ENCODE measurements at places on chromosomes 4 and X.
A peak's percentile ranks its signal among the peaks of the same experiment; 100 is the strongest.

GRCh38 chr4:73713650-73714049 is 26.7 kb upstream of the CXCL8 start:
- no peak overlapping the region for H3K27ac ChIP-seq
- no peak overlapping the region for H3K4me3 ChIP-seq
- no peaks in the 10 kb centered on the region for H3K27me3 ChIP-seq
- DNase-seq: no peak

DNA sequence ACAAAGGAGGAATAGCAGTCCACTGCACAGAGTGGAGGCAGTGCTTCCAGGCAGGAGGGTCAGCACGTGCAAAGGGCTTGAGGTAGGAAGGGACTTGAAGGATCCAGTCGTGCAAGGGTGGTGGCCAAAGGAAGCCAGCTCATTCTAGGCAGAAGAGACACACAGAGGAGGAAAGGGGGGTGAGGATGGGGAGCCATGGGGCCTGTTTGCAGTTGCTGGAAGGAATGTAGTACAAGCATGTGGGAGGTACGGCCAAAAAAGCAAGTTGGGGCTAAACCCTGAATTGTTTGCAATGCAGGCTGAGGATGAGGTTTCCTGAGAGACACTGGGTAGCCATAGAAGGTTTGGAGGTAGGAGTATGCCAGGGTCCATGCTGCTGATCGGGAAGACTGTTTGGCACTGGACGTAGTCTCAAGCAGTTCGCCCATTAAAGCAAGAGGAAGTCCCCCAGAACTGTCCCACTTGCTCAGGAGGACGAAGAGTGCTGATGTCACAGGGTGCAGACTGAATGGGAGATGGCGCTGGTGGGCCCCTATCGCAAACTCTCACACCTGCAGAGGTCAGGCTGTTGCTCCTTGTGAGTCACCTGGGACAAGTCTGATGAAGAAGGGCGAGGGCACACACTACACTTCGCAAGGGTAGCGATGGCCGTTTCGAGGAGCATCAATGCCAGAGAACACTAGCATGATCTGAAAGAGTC is 9.1 kb upstream of the MAN2B2 start:
- peaks cover 6% of the 10 kb centered on the region for H3K4me1 ChIP-seq
- H3K27ac ChIP-seq: no peak overlapping the region
- H3K36me3 ChIP-seq: no peaks in the 10 kb centered on the region

- no peaks in the 10 kb centered on the region for H3K4me1 ChIP-seq
- peak within 1 kb of the TSS; percentile 70 for H3K4me3 ChIP-seq
- DNase-seq: peak; percentile 94
- H3K27me3 ChIP-seq: no peaks in the 10 kb centered on the region
- H3K36me3 ChIP-seq: no peaks in the 10 kb centered on the region
- peak within 1 kb of the TSS; percentile 91 for H3K27ac ChIP-seq
Observed at GRCh38 chrX:123859846-123860838, at the start of gene XIAP. Gene XIAP (plus strand): TSS chrX:123860053. CDS start chrX:123885663, 25,610 bp downstream.

DNA sequence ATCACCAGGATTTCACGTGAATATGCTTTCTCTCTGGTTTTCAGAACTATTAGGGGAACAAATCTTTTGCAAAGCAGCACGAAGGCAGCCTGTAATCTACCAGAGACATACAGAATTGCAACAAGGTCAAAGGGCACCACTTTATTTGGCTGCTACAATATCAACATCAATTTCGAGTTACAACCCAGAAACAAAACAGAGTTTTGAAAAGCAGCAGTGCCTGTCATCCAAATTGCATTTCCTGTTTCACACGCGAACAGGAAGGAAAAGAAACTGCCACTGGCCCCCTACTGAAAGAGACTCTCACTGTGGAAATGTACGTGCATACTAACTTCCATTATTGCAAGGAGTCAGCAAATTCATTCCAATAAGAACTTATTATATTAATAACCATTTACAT is 17.1 kb upstream of the C1QTNF7 start:
- H3K27ac ChIP-seq: no peak overlapping the region
- no peaks in the 10 kb centered on the region for H3K27me3 ChIP-seq
- no peaks in the 10 kb centered on the region for H3K36me3 ChIP-seq

DNA sequence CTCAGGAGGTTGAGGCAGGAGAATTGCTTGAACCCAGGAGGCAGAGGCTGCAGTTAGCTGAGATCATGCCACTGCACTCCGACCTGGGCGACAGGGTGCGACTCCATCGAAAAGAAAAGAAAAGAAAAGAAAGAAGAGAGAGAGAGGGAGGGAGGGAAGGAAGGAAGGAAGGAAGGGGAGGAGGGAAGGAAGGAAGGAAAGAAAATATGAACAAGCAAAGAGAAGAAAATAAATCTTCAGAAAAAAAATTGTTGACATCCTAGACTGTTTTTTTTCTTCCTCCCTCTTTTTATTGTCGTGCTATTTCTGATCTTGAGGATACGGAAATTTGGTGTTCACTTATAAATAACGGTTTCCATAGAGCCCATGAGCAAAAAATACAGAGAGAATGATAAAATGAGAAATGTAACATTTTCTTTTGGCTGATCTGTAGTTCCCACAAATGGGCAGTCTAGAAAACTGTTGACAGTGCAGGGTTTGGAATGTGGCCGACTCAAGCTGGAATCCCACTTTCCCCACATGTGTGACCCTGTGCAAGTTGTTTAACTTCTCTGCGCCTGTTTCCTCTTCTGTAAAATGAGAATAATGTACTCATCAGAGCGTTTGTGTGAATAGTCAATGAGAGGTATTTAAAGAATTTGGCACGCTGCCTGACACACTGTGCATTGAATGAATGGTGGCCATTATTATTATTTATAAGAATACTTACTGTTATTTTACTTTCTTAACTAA is 19.4 kb downstream of the SORBS2 start:
- no peaks in the 10 kb centered on the region for H3K27me3 ChIP-seq
- no peak overlapping the region for H3K4me3 ChIP-seq
- H3K27ac ChIP-seq: no peak overlapping the region

DNA sequence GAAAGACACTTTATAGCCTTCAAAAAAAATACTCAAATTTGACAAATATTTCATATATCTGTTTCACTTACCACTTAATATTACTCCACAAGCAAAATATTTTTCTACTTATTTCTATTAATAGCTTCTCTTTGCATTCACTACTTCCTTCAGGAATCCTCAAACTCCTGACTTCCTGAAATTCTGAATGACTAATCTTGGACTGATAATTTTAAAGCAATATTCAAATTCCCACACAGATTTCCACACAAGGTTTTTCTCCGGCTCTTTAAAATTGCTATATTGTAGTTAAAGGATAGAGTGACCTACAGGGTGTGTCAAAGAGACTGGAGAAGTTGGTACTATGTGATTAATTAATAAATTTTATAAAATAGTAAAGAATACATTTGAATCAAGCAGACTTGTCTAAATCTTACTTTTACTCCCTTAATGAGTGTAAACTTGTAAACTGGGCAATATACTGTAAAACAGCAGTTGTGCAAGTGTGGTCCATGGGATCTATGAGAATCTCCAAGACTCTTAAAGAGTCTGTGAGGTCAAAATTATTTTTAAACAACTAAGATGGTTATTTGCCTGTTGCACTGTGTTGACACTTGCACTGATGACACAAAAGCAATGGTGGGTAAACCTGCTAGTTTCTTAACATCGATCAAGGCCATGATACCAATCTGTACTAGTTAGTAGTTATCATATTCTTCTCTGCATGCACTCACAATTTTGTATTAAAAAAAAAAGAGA is 44.5 kb downstream of the ANKRD17 start:
- no peak overlapping the region for H3K27ac ChIP-seq
- H3K36me3 ChIP-seq: peaks cover 27% of the 10 kb centered on the region
- H3K4me3 ChIP-seq: no peak overlapping the region
- no peaks in the 10 kb centered on the region for H3K4me1 ChIP-seq

- H3K4me1 ChIP-seq: no peaks in the 10 kb centered on the region
- no peak overlapping the region for H3K27ac ChIP-seq
- DNase-seq: no peak
- no peaks in the 10 kb centered on the region for H3K27me3 ChIP-seq
Observed at GRCh38 chr4:68734095-68734494, 63.6 kb upstream of the UGT2B15 start.

DNA sequence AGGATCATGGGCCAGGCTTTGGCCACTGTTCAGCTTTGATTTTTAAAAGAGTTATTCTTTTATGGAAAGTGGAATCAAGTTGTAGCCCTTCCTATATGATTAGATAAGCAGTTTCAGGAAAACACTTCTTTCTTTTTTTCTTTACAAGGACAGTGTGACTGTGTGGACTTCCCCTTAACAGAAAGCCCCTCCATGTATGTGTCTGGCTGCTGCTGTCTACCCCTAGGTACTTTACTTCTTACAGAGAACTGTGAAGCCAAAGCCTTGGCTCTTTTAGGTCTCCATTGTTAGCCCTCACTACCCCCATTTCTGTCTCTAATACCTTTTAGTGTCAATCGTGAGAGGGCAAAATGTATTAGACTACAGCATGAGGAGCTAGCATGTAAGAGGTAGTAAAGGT is 19.1 kb downstream of the VSIG1 start:
- H3K4me3 ChIP-seq: no peak overlapping the region
- DNase-seq: no peak
- no peaks in the 10 kb centered on the region for H3K4me1 ChIP-seq

DNA sequence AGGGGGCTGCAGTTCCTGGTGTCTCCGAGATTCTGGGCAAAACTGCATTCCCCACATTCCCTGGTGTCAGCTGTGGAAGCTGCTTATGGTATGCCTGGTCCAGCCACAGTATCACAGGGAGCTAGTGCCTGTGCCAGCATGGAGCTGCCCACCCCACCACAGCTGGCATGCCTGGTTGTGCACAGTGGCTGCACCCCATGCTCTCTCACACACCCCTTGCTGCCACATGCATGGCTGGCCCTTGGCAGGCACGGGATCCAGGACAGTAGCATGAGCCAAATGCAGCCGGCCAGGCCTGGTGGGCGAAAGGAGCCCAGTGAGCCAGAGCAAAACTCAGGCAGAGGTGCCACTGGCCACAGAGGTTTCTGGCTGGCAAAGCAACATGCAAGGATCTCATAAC is 418.0 kb upstream of the SPOCK3 start:
- H3K36me3 ChIP-seq: no peaks in the 10 kb centered on the region
- H3K27me3 ChIP-seq: no peaks in the 10 kb centered on the region
- H3K4me1 ChIP-seq: no peaks in the 10 kb centered on the region

DNA sequence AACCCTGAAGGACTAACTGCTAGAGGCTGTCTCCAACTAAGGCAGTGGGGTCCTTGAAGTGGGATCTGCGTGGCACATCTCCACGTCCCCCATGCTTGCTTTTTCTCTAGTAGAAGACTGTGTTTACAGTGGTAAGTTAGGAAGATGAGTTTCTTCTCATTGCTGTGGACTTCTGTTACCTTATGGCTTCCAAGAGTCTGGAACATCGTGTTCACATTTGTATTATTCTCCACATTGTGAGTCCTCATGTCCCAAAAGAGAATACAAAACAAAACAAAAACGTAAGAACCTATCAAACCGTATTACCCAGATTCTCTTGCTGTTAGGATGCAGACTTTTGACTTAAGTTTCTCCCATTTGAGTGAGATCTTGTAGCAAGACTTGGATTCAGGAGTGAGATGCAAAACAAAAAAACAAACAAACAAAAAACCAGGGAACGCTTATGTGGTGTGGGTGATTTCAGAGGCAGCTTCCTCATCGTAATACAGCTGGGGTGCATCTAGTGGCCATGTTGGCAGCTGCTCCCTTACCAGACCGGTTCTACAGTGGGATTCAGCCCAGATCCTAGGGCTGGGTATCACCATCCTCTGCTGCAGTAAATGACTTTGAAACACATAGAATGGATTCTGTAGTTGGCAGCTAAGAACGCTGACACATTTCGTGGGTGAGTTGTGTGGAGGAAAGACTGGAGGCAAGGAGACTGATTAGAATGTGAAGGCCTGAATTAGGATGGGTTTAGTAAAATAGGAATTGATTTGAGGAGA is 41.3 kb downstream of the TMEM131L start:
- no peaks in the 10 kb centered on the region for H3K27me3 ChIP-seq
- H3K4me1 ChIP-seq: peaks cover 18% of the 10 kb centered on the region
- no peak overlapping the region for H3K4me3 ChIP-seq
- H3K27ac ChIP-seq: no peak overlapping the region

DNA sequence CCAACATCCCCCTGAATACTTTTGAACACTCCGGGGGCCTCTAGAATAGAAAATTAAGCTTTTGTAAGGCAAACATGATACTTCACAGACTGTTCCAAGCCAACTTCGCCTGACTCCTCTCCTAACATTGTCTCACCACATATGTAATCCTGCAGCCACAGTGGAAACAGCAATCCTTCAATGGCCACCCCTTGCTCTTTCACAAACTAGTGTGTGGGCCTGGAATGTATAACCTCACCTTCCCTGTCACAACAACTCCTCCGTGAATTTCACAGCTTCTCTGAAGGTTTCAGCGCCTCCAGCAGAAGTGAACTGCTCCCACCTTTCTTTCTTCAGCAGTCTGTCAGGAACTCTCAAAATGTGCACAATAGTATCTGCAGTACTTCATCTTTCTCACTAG is 185.1 kb downstream of the ADGRL3 start:
- DNase-seq: no peak
- H3K36me3 ChIP-seq: no peaks in the 10 kb centered on the region
- H3K27ac ChIP-seq: no peak overlapping the region
- H3K4me1 ChIP-seq: no peaks in the 10 kb centered on the region
- H3K27me3 ChIP-seq: no peaks in the 10 kb centered on the region

DNA sequence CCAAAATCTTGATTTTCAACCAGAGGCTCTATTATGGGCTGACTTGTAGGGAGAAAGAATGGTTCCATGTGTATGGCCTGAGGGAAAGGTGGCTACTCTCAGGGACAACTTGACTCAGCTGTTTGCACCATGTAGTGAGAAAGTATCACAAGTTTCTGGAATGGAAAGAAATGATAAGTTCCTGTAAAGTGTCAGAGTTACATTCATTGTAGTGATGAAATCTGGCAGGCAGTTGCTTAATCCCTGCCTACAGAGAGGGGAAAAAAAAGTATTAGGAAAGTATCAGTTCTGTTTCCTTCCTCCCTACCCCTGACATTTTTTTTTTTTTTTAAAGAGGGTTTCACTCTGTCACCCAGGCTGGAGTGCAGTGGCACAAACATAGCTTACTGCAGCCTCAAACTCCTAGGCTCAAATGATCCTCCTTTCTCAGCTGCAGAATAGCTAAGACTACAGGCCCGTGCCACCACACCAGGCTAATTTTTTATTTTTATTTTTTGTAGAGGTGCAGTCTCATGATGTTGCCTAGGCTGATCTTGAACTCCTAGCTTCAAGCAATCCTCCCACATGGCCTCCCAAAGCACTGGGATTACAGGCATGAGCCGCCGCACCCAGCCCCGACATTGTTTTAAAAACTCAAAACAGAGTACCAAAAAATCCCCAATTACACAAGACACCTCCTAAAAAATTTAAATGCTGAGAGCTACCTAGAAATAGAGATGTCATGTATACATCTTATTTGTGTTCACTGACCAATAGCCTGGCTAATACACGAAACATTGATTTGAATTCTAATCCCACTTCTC is 4.8 kb upstream of the FBXL5 start:
- no peak overlapping the region for H3K27ac ChIP-seq
- DNase-seq: no peak
- H3K27me3 ChIP-seq: no peaks in the 10 kb centered on the region
- H3K36me3 ChIP-seq: 0 out of 2 replicates have a peak, but pooled peaks cover 3% of the 10 kb centered on the region
- no peak overlapping the region for H3K4me3 ChIP-seq
